K562 (cell line): ENCODE measurements at places on chromosomes 7 and 10. TPM values are rescaled to one million over a fixed set of nuclear protein-coding genes. Genes with fewer than 3 reads are reported as not detected.

DNA sequence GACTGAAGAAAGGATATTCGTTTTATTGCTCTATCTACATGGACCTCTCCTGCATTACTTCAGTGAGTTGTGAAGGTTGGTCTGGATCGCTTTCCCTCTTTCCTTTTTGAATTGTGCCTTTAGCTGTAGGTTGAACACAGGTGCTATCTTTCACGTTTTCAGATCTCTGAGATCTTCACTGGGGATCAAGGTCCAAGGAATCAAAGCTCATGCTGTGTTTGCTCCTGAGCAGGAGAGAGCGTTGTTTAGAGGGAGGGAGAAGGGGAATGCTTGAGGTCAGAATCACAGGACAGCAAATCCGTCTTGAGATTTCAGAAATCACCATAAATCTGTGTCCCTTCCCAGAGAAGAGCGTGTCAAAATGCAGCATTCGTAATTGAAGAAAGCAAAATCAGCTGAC lies 105.0 kb downstream of the INSYN2A start:
- H3K27ac ChIP-seq = no peak overlapping the region
- no peaks in the 10 kb centered on the region for H3K4me1 ChIP-seq
- no peak for DNase-seq
- no peaks in the 10 kb centered on the region for H3K36me3 ChIP-seq
- no peak overlapping the region for H3K4me3 ChIP-seq

GRCh38 chr7:22651534-22652243 lies 75.3 kb upstream of the IL6 start:
- no peak for DNase-seq
- H3K36me3 ChIP-seq = peaks cover 65% of the 10 kb centered on the region
- H3K4me3 ChIP-seq = no peak overlapping the region
- H3K27ac ChIP-seq = no peak overlapping the region

DNA sequence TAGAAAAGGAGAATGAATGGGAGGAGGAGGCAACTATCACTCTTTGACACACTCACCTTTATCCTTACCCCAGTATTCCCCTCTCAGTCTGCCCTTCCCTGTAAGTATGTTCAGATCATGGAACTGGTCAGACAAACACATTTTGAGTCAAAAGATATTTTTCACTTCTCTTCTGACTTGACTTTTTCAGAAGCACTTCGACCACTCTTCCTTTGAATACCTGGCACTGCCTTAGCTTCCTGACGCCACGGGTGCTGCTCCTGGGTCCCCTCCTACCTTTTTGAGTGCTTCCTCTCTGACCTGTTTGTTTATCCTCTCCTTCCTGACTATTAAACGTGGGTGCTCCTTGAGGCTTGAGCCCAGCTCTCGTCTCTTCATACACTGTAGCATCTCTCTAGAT lies 19.8 kb upstream of the C10orf67 start:
- no peaks in the 10 kb centered on the region for H3K27me3 ChIP-seq
- no peak for DNase-seq
- no peak overlapping the region for H3K27ac ChIP-seq
- no peak overlapping the region for H3K4me3 ChIP-seq
- H3K4me1 ChIP-seq = no peaks in the 10 kb centered on the region

GRCh38 chr10:30531751-30532530 lies 97.6 kb downstream of the LYZL2 start:
- no peak for DNase-seq
- no peaks in the 10 kb centered on the region for H3K27me3 ChIP-seq
- H3K4me1 ChIP-seq = peaks cover 4% of the 10 kb centered on the region; the same call in 2 of the 3 replicates
- no peaks in the 10 kb centered on the region for H3K36me3 ChIP-seq

Gene TMEM225B
- polyA plus RNA-seq = 0.62 and 0.94 TPM in 2 replicates
